ENCODE measurements at places on chromosomes 4 and X.

DNA sequence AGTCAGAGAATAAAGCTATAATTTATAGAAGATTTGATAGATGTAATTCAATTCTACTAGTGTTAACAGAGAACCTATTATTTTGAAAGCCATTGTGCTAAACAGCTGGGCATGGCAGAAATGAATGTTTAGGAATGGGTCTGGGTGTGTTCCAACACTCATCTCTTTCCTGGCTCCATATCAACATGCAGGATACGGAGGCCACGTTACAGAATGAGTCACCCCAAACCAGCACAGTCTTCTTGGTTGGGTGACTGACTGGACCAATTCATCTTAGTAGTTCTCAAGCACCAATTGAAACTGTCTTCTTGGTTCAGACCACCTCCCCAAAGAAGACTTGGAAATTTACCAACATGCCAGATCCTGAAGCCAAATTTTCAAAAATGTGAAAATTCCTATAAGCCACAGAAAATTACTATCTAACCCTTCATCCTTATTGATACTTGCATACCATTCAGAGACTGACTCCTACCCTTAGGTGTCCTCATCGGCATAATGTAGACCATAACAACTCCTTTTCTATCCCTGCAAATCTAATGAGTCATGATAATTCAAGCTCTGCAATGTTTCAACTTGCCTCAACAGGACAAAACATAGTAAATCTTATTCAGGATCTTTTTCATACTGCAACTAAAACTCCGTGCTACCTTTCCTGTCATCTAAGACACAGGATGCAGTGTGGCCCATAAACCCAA is 52.0 kb upstream of the ATOH1 start:
- no peak for DNase-seq

DNA sequence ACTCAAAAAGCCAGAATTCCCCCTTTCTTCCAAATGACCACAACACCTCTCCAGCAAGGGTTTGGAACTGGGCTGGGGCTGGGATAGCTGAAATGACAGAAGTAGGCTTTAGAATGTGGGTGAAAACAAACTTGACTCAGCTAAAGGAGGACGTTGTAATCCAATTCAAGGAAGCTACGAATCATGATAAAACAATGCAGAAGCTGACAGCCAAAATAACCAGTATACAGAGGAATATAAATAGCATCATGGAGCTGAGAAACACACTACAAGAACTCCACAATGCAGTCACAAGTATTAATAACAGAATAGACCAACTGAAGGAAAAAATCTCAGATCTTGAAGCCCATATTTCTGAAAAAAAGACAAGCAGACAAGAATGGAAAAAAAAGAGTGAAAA is 95.8 kb upstream of the TET2 start:
- DNase-seq: no peak

GRCh38 chrX:71224098-71224708 is 1.2 kb downstream of the GJB1 start:
- DNase-seq: no peak

GRCh38 chrX:69065451-69065850 is 99.8 kb downstream of the PJA1 start:
- DNase-seq: no peak

GRCh38 chr4:161629694-161630441 is 533.9 kb downstream of the FSTL5 start:
- no peak for DNase-seq

- DNase-seq: peak; percentile 49
These were observed 38.5 kb upstream of the POU3F4 start for GRCh38 chrX:83469551-83469950.

DNA sequence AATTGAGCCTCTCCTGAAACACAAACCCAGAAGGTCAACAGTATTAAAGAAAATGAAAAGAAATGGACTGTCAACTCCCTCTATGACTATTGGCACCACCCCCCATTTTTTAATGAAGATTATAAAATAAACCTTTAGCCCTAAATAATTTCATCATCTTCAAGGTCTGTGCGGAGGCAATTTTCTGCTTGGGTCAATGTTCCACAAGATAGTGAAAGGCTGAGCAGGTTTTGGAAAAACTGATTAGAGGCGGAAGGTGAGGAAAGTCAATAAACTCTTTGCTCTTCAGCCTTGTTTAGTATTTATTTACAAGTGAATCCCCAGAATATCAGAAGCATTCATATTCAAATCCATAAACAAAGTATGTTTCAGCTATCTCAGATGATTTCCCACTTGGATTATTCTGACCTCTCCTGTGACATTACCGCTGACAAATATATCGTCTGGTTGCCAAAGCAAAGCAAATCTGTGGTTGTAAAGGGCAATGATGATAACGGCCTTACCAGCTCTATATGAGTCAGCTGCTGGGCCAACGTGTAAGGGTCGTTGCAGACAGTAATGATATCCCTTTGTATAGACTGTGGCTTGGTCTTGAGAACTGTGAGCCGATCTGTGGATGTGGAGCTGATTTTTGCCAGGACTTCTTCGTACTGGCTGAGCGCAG is 24.0 kb downstream of the RASGEF1B start:
- DNase-seq: no peak

DNA sequence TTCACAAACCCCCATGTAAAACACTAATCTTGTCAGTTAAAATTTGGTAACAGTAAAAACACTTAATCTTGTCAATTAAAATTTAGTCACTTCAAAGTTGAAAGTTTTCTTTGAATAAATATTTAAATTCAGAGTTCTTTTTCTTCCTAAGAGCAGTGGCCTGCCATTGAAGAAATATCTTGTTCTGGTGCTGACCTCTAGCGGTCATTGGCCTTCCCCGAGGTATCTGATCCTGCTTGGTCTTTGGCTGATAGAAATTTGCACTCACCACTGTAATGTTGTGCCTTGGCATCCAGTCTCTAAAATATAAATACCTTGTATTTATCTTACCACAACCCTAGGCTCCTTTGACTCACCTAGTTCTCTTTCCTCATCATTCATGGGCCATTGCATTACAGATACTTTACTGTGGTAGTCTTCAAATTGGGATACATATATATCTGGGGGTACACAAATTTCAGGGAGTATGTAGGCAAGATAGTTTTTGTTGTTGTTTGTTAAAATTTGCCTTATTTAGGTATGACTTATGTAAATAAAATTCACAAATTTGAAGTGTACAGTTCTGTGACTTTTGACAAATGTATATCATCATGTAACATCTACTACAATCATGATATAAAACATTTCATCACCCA is 6.7 kb upstream of the ART3 start:
- DNase-seq: peak; percentile 92

DNA sequence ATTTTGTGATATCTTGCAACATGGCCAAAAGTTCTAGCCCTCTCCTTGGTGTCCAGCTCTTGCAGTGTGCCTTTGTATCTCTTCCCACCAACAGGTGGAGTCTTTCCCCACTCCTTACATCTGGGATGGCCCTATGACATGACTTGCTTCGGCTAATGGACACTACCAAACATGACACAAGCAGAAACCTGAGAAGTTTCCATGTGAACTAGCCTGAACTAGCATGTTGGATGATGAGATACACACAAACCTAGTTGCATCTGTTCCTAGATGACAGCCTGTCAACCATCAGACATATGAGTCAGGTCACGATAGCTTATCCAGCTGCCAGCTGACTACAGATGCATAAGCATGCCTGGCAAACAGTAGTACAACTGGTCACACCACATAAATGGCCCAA is 207.5 kb upstream of the FTHL17 start:
- DNase-seq: peak; percentile 25

GRCh38 chr4:181301735-181302710 is 941.2 kb upstream of the TENM3 start:
- peak; percentile 58 for DNase-seq

- no peak for DNase-seq
These were observed 22.5 kb downstream of the ZNF721 start for GRCh38 chr4:476501-476900.

DNA sequence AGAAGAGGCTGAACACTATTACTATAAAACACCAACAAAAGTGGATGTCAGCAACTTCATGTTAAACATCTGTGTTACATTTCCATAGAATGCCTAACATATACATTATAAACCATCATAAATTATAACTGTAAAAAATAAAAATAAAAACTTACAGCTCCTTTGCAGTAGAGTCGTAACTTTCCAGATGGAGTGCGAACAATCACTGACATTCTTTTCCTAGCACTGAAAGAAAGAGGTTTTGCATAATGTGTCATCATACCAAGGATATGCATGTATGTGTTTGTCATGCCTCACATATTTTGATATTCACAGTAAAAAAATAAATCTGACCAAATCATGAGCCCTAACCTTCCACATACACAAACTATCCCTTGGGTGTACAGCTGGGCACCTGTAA is 113.1 kb downstream of the ATP8A1 start:
- DNase-seq: no peak

GRCh38 chrX:119008110-119008744 is 33.8 kb downstream of the LONRF3 start:
- peak; percentile 65 for DNase-seq

DNA sequence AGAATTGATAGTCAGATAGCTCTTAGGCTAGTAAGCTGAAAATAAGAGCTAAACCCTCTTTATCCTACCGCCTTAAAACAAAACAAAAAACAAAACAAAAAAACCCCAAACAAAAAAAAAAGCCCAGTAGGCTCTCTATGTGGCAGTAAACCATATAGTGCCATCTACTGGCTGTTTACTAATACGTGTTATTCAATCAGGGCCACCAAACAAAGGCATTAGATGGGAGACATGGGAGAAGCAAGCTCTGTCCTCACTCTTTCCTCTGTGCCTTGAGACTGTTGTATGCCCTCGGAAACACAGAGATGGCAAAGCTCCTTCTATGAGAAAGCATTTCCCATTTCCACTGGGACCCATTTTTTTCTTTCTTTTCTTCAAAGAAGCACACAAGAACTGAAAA is 148.8 kb upstream of the MID1 start:
- peak; percentile 24 for DNase-seq

GRCh38 chr4:41058426-41058825 is 155.9 kb downstream of the APBB2 start:
- no peak for DNase-seq

DNA sequence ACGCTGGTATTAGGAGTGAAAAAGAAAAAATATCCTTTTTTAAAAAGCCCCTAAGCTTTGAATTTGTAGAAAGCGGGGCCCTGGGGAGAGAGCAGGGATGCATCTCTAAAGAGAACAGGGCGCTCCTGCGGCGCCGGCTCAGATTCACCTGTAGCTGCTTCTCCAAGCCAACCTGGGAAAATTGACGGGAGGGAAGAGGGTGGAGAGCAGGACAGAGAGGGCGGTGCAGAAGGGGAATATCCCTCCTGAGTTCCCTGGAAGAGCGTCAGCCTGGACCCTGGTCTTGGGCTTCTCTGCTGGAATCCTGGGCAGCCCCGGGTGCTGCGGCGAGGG is 776 bp upstream of the SOWAHD start:
- DNase-seq: no peak

DNA sequence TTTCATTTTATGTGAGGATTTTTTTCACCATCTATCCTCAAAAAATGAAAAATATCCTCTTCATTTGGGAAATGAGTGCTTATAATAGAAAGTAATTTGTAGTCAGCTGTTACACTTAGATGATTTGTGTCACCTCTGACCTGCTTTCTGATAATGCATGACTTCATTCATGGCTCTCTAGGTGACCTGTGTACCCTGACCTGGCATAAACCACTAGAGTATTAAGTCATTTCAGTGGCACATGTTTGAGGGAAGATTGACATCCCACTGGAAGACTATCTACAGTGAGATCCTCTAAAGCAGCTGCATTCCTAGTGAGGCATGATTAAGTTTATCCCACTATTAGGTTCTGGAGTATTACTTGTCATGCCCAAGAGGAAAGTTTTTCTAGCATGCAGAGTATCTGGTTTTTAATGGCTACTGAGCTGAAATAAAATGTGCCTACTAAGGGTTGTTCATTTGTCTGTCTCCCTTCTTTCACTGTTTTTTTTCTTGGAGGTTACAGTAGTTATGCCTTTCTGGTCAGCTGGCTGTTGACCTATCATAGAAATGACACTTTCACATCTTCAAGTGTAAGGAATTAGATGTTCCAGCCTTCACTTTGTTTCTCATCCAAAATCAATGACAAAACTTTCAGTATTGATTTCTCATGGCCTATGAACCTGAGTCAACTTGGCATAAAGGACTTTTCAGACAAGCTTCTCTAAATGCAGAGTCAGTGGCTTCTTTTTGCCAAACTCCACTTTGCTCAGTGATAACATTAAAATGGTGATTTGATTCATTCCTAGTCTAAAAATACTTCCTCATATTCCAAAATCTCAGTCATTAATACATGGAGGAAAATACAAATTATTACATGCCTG is 33.1 kb downstream of the TET2 start:
- peak; percentile 15 for DNase-seq

GRCh38 chr4:92265021-92265420 is 38.7 kb upstream of the GRID2 start:
- DNase-seq: no peak

DNA sequence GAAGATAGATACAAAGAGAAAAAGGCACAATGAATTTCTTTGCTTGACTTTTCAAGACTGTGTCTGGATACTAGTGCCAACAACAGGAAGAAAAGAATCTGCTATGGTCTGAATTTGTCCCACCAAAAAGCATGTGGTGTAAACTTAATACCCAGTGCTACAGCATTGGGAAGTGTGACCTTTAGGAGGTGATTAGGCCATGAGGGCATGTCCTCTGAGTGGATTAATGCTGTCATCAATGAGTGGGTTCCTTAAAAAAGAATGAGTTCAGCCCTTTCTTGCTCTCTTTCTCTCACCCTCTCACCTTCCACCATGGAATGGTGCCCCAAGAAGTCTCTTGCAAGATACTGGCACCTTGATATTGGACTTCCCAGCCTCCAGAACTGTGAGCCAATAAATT is 155.7 kb upstream of the GPRIN3 start:
- no peak for DNase-seq

- no peak for DNase-seq
These were observed 30.3 kb downstream of the CCKAR start for GRCh38 chr4:26459756-26460530.

GRCh38 chr4:27087306-27088045 is 226.8 kb downstream of the STIM2 start:
- DNase-seq: no peak

DNA sequence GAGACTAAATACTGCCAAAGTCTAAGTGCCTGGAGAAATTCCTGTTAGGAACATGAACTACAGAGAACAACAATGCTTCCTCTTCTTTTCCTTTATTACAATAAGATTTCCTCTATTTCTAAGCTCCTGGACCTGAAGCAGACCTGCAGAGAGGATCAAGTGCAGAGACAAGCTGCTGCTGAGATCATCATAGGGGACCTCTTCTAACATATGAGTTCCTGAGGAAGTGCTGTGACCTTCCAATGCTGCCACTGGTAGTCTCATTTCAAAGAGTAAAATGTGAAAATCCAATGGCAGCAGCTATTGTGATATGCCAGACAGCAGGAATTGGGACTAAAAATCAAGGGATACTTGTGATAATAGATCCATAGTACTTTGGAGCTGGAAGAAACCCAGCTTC is 28.0 kb downstream of the CCNG2 start:
- DNase-seq: no peak

DNA sequence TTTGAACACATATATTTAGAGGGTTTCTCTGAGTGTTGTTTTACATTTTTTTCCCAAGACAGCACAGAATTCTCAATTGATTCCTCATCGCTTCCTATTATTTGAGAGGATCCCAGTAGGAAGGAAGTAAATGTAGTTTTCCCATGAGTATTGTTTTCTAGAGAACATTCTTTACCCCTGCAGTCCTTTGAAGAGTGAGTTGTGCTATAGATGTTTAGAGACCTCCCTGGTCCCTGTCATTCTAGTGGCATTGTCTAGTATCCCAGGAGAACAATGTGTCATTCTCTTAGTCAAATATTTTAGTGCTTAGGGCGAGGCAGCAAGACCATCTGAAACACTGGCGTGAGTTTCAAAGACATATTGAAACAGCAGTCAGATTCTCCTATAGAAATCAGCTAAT is 32.5 kb downstream of the SORBS2 start:
- no peak for DNase-seq

- no peak for DNase-seq
These were observed 85.0 kb upstream of the CPEB2 start for GRCh38 chr4:14917298-14917633.
